ENCODE measurements at places on chromosomes 4 and X.

DNA sequence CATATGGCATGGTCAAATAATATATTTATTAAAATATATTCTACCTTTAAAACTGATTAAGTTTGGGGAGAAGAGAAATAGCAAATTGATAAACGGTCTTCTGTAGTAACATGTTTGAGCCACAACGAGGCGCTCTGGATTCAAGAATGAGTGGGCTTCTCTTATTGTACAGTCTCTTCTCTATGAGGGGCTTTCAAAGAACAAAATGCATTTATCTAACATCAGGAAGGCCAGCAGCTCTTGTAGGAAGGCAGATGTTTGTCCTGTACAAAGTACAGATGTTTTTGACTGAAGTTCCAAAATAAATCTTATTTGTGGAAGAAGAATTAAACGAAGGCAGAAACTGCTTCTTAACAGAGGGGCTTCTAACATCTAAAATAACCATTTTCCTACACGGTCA is 153.6 kb downstream of the RASL11B start:
- DNase-seq, result no peak

DNA sequence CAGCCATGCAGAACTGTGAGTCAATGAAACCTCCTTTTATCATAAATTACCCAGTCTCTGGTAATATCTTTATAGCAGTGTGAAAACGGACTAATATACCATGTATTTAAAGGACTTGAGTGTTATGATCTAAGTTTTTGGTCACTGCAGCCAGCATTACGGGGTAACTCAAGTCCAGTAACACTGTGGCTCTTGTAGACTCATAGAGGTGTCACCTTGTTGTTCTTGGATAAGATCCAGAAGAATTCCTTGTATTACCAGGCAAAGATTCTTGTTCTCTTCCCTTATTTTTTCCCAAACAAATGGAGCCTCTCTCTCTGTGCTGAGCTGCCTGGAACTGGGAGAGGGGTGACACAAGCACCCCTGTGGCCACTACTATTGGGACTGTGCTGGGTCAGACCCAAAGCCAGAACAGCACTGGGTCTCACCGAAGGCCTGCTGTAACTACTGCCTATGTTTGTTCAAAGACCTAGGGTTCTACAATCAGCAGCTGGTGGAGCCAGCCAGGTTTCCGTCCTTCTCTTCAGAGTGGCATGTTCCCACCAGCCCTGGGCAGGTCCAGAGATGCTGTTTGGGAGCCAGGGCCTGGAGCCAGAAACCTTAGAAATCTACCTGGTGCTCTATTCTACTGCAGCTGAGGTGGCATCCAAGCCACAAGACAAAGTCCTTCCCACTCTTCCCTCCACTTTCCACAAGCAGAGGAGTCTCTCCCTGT is 43.7 kb upstream of the MED14 start:
- DNase-seq, result no peak

GRCh38 chr4:73575660-73576059 is 44.6 kb downstream of the RASSF6 start:
- no peak for DNase-seq

- DNase-seq, result no peak
Observed at GRCh38 chr4:183214912-183215488, 105.1 kb downstream of the CLDN22 start.

GRCh38 chr4:58368221-58368620 is 1258.0 kb upstream of the IGFBP7 start:
- no peak for DNase-seq

DNA sequence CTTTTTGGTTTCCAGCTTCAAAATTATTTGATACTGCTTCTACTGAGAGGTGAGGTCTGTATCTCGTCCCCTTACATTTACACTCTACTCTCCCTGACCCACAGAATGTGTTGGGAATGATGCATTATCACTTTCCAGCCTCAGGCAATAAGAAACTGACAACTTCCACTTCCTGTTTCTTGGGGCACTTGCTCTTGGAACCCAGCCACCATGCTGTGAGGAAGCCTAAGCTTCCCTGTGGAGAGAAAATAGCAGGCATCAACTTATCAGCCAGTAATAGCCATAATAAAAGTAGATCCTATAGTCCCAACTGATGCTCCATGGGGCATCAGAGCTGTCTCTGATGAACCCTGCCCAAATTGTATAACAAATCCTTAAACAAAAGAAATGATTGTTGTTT is 32.6 kb downstream of the RELL1 start:
- DNase-seq, result no peak

- DNase-seq, result no peak
Observed at GRCh38 chr4:46909078-46909477, at the start of gene COX7B2. TSS of gene COX7B2 (minus strand) at chr4:46909245. CDS start at chr4:46735192, 174,053 bp downstream.

GRCh38 chrX:37787423-37787869 is 7.6 kb downstream of the CYBB start:
- no peak for DNase-seq

DNA sequence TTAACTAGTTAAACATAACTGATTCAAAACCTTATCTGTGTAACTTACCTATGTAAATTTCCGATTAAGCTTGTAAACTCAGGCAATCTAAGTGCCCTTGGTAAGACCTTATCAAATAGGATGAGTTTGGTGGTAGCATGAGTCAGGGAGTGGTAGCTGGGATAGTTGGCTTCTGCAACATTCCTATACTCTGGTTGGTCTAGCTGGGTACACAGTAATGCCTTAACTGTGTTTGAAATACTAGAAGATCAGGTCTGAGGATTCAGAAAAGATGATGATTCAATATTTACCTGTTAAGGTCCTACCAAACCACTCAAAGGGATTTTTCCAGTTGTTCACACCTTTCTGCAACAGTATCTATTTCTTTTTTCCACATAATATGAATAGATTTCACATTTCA is 5.3 kb downstream of the YIPF7 start:
- DNase-seq, result no peak

DNA sequence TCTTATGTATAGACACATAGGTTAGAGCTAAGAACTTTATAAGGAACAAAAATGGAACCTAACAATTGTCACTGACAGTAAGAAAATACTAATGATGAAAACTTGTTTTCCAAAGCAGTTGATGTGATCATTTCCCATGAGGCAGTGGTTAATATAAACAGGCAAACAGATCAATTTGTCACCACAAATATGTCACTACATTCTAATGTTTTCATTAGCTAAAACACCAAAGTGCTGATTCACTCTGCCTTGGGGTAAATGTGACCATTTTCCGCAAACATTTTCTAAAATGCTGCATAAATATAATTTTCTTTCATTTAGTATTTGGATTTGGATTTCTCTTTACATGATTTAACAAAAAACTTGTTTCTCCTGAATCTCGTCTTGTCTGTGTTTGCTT is 408.9 kb upstream of the CTSO start:
- DNase-seq, result no peak

DNA sequence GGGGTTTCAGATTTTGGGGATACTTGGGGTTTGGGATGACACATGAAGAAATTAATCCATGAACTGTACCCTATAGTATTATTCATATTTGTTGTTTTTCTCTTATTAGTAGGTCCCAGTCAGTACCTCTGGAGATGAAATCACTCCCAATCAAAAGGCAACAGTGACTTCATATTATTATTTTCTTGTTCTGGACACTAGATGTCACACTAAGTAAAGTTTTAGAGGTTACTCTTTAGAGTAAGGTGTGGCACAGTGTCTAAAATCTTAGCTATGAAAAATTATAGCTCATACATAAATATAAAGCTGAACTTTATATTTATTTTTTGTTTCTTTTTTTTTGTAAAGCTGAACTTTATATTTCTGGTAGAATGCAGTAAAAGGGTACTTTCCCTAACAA is 35.1 kb downstream of the FAM114A1 start:
- no peak for DNase-seq

- DNase-seq, result no peak
Observed at GRCh38 chr4:17347445-17347844, 164.4 kb downstream of the QDPR start.

- DNase-seq, result no peak
Observed at GRCh38 chrX:39689376-39690104, 408.2 kb downstream of the BCOR start.

DNA sequence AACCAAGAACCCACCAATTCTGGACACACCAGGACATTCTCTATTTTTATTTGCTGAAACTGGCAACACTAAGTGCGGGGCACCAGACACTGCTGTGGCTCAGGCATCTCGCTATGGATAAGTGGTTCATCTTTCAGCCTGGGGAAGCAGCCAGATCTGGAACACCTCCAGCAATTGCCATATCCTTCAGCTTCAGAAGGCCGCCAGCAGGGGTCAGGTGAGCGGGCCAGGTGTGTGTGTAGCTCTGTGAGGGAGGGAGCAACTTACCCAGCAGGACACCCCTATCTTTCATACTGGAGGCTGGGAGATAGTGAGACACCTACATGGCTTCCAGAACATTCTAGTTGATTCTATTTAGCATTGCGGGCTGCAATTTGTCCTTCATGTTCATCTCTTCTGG is 57.0 kb upstream of the GBA3 start:
- DNase-seq, result no peak

DNA sequence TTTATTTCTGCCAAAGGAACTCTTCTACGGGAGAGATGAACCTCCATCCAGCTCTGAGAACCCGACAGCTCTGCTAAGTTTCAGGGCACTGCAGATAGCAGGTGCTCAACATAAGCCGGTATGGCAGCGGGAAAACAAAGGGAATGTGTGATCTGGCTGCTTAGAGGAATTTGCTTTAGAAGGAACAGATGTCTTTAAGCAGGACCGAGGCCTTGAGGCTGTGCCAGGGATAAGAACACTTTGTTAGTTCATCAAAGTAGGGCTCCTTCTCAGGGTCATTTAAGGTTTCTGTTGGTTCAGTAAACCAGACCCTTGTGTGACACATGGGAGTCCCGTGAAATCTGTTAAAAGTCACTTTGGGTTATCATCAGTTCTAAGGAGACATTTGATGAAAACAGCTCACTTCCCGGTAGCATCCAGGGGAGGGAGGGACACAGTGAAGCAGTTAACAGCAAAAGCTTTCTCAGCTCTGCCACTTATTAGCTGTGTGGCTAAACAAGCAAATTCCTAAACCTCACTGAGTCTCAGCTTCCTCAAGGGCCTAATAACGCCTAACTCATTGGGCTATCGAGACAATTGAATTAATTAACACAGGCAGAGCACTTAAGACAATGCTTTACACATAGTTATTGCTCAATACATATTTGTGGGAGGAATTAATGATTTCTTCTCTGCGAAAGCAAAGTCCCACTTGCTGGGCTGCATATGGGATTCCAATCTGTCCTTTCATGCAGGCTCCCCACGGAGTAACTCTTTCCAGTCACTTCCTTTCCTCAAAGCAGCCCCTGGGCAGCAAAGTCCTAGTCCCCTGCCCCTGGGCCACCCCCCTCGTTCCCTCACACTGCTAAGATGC is 2.9 kb upstream of the FTSJ1 start:
- no peak for DNase-seq

GRCh38 chr4:53476232-53477037 is 99.0 kb downstream of the FIP1L1 start:
- no peak for DNase-seq

DNA sequence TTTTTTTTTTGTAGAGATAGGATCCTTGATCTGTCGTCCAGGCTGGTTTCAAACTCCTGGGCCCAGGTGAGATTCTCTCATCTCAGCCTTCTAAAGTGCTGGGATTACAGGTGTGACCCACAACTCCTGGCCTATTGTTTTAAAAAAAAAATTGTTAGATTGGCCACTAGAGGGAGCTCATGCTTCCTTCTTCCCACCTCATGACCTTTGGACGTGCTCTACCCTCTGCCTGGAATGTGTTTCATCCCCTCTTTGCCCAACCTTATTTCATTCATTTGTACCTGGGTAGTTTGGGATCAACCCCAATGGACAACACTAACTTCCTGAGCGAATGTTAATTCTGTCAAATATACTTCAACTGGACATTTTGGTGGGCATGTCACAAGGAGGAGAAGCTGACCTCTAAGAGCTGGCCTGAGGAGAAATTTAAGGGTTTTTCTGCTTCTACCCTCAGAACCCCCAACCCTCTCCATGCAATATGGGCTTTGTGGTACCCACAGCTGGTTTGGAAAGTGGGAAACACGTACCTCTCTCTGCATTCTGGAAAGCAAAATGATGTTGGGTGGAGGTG is 6.4 kb downstream of the PPEF2 start:
- DNase-seq, result no peak

GRCh38 chr4:77493829-77494551 is 111.6 kb upstream of the CXCL13 start:
- DNase-seq, result no peak

DNA sequence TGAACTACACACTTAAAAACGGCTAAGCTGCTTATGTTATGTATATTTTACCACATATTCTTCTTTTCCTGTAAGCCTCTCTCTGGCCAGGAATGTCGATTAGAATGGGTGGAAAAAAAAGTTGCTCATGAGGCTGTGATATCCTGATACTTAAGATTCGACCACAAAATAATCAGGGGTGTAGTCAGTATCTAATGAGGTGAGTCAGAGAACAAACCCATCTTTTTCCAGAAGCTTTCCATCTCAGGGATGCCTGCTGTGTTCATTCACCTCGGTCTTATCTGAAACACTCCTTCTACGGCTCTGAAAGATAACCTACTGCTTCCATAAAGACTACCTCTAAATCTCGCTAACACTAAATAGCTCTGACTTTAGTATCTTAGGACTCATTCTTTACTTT is 142.7 kb upstream of the MAP3K15 start:
- DNase-seq, result no peak

GRCh38 chr4:104425948-104426347 is 68.7 kb downstream of the CXXC4 start:
- no peak for DNase-seq

- DNase-seq, result no peak
Observed at GRCh38 chrX:12370497-12370986, 232.3 kb downstream of the FRMPD4 start.

- no peak for DNase-seq
Observed at GRCh38 chrX:14843666-14844065, 29.2 kb downstream of the FANCB start.

DNA sequence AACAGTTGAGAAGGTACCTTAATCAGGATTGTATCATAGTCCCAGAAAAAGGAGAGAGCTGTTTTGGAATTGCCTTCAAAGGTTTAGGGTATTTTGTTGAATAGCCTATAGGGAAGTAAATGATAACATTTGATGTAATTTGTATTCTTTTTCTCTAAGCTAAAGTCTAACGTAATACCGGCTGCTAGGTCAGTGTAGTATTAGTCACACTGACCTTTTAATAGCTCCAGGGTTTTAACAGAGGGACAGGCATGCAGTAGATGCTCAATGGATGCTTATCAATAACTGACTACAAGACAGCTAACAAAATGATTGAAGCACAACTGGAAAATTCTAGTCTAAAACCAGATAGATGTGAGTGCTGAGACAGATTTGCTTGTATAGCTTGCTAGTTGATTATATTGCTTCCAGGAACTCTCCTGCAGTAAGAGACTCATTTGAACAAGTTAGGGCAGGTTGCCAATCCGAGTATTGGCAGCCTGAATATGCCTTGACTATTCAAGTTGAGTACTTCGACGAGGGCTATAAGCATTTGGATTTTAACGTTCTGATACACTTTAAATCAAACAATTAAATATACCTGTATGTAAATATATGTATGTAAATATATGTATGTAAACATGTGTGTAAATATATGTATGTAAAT is 16.5 kb upstream of the PNPLA4 start:
- no peak for DNase-seq

- no peak for DNase-seq
Observed at GRCh38 chrX:40483502-40483901, 97.3 kb upstream of the ATP6AP2 start.

GRCh38 chr4:71355045-71355444 is 16.2 kb downstream of the SLC4A4 start:
- DNase-seq, result no peak

- DNase-seq, result no peak
Observed at GRCh38 chr4:3494462-3494871, 31.4 kb downstream of the DOK7 start.

Measured in Right ventricle myocardium superior (tissue), 1 donor.